Brain microvascular endothelial cell (primary cell): ENCODE measurements at places on chromosomes 7 and 10.

DNA sequence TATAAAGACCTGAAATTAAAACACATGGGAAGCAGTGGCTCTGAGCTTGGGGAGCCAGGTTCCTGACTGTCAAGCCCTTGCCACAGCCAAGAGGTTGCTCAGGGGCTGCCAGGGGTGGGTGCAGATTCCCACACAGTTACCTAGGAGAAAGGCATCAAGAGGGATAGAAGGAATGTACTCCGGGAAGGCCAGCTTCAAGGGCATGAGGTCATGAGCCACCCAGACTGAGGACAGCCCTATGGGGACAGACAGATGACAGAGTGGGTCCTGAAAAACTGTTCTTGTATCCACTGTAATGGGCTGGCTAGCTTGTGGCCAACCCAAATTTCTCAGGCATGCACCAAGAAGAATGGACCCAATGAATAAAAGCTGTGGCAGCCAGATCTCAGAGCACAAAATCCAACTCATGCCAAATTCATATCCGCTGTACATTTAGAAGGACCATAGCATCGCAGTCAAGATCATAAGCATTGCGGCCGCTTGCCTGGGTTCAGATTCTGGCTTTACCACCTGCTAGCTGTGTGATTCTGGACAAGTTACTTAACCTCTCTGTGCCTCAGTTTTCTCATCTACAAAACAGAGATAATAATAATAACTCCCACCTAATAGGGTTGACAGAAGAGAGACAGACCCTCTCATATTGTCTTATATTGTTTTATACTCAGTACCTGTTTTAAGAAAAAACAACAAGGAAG is 44.9 kb upstream of the KCNMA1 start:
- DNase-seq = no peak

DNA sequence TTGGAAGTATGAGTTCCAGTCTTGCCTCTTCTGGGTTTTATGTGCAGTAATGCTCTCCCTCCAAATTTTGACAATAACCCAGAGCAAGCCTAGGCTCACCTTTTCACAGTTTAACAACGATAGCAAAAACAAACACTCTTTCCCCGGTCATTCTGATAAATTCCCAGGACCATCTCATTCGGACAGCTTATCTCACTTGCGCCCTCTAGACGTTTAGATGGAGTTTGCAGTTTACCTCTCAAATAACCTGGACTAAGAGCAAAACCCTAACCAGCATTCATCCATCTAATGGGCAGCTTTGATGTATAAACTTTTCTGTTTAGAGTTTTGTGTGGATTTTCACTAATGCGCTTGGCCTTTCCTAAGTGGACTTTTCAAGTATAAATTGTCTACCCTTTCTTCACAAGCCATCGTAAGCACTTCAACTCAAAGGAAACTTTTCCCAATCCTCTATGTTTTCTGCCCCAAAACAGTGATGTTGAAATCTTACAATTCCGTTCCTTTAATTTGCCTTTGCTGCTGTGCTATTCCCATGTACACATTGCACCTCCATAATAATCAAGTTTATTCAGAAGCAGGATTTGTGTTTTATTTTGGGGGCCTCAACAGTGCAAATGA is 114.9 kb downstream of the HDAC9 start:
- peak; percentile 18 for DNase-seq

DNA sequence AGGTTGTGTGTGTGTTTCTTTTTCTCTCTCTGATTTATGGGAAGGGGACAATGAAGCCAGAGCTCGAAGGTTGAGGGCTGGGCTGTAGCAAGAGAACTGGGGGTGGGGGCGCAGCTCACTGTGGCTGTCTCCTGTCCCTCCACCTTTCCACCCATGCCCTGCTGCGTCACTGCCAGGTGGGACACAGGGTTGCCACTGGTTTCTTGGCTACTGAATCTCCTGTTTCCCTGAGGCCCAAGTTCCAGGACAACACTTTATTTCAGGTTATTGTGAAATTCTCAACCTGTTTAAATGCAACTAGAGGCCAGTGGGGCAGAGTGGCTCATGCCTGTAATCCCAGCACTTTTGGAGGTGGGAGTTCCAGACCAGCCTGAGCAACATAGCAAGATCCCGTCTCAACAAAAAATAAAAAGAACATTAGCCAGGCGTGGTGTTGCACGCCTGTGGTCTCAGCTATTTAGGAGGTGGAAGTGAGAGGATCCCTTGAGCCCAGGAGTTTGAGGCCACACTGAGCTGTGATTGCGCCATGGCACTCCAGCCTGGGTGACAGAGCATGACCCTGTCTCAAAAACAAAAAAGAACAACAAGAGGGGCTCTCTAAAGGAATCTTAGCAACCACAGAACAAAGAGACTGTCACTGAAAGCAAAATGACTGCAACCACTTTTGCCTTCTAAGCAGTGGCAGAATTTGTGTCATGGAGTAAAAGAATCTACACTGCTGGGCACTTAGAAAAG is 22.6 kb downstream of the TBATA start:
- no peak for DNase-seq

DNA sequence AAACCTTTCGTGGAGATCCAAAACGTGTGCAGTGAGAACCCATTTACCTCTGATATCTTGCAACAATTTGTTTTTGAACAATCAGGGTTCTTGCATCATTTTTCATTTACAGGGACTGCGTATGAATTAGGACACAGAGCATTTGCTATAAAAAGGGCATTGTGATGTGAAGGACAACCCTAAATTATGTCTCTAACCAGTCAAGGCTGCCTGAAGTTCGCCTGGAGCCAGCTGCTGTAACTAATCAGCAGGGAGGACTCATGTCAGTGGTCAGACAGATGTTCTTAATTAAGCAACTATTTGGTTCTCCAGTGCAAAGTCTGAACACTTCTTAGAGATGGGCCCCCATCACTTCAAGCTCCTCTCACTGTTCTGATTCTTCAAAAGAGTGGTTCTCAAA is 674.8 kb downstream of the KCNMA1 start:
- no peak for DNase-seq

DNA sequence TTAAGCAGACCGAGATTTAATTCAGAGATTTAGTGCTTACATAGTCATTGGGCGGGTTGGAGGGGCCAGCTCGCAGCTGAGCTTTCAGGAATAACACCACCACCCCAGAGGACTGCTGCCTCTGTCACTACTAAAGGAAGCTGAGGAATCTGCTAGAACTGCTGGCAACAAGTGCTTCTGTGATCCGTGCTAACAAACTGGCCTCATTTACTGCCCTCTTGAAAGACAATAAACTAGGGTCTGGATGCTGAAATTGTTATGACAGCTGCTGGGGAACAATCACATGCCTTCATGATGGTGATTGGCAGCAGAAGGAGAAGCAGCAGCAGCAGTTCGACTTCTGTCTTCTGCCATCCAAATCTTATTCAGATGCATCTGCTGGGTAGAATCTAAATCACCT is 285.5 kb upstream of the TAC1 start:
- no peak for DNase-seq

DNA sequence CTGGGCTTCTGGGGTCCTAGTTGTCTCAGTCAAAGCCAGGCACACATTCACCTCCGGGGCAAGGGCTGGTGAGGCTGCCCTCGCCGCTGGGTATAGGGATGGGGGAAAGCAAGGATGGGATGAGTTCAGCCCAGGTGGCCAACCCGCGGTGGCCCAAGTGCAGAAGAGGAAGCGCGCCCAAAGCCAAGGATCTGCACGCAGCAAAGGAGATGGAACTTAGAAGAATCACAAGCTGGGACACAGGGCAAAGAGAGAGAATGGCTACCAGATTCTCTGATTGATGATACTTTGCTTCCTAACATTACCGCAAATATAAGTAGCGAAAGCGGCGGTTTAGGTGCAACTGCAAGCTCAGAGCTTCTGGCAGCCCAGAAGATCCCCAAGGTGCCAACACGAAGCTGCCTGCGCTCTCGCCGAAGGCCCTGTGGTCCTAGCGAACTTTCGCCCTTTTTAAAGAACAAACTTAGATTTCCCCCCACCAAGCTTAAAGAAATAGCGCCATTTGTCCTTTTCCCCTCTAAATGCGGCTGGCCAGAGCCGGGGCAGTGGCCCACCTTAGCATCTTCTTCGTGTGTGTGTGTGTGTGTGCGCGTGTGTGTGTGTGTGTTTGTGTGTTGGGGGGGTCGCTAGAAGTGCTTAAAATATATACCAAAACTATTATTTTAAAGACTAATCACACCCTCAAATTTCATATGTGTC is 927 bp upstream of the MKX start:
- DNase-seq = no peak
